Fibroblast of skin of right quadriceps (primary cell): ENCODE measurements at places on chromosomes 7 and 10.

GRCh38 chr10:43930777-43931176, 282.1 kb upstream of the ZNF32 start:
- DNase-seq: no peak

DNA sequence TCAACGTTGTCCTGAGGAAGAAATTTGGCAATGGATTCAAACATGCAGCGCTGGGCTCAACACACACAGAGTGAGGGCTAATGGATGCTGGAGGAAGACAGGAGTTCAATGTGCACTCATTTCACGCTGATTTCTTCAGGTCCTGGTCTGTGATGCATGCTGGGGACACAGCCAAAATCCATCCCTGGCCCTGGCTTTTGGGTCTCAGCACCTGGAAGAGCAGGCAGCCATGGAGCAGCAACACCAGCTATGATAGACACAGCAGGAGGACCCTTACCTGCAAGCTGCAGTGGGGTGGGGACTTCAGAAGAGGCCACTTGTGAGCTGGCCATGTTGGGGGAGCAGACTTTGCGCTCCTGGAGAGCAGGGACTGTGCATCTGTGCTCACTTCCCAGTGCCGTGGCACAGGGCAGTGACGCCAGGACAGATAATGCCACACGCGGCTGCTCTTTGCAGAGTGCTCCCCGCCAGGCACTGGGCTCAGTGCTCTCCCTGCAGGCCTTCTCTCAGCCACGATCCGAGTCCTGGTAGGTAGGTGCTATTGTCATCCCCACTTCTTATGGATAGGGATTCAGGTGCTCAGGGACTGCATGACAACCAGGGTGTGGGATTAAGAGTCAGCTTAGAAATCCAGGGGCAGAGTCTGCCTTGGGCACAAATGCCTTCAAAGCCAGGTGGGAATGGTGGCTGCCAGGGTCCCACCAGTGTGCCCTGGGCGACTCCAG, 138.8 kb upstream of the UNC5B start:
- no peak for DNase-seq

- DNase-seq: no peak
Observed at GRCh38 chr10:124997306-124997705, 55.4 kb downstream of the ZRANB1 start.

- no peak for DNase-seq
Observed at GRCh38 chr7:157292770-157293412, 43.9 kb upstream of the DNAJB6 start.

- no peak for DNase-seq
Observed at GRCh38 chr7:69625798-69626197, 27.5 kb downstream of the AUTS2 start.

GRCh38 chr10:609868-610545, 79.5 kb downstream of the DIP2C start:
- DNase-seq: no peak

DNA sequence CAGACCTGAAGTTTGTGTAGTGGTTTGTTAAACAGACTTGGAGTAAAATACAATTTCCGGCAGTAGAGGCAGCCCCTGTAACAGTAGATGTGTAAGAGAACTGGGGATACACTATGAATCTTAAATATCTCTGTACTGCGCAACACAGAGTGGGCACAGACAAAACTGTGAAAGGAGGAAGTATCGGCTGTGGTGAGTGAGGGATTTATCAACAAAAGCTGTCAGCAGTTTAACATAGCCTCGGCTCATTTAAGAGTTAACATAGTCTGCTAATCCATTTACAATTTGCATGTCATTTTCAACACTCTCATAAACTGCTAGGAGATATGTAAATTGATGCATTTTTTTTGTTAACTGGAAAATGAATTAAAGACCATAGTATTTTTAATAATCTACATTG, 225.2 kb downstream of the ZWINT start:
- DNase-seq: no peak

- peak; percentile 12 for DNase-seq
Observed at GRCh38 chr10:33489501-33490176, 155.2 kb upstream of the NRP1 start.

DNA sequence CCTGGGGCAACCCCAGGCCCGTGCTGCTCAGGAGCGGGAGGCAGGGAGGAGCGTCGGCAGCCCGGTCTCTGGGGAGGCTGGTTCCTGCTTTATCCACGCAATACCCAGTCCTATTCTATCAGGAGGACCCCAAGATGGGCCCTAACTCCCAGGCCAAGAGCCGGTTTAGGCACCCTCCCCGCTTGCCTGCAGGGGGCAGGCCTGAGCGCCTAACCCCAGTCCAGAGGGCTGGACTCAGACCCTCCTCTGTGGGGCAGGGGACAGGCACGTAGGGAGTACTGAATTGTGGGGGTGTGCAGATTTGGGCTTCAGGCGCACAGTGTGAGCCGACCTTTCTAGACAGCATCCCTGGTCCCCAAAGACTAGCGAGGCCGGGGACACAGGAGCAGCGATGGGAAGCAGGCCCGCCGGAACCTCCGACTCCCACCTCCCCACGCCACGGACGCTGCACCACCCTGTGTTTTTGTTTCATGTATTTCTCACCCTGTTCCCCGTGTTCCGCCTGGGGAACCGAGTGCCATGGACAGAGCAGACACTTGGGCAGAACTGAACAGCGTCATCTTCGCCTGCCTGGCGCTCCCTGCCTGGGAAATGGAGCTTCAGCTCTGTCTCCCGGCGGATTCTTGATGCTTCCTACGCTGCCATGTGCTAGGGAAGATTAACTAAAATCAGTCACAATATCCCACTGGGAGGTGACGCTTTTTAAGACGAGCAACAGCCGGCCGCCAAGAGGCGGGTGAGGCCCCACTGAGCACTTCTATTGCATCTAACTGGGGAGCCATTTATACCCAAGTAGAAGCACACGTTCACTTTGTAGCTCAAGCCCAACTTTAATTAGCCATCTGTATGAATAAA, 5.3 kb downstream of the NUDT1 start:
- no peak for DNase-seq

DNA sequence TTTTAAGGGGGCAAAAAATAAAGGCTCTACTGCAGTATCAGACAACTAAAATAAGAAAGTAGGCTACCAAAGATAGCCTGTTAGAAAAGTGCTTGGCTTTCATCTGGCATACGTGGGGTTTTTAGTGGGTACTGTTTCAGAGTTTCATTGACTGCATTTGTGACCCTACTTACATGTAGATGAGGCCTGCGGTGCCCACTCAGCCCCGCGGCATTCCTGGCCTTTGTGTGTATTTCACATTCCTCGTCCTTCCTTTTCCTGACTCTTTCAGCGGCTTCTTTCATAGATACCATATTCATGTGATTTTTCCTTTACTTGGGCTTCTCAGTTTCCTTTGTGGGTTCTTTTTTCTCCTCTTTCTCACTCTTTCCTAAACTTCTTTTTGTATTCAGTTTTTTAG, 50.7 kb downstream of the UBE3C start:
- DNase-seq: no peak

GRCh38 chr7:89002981-89003956, 207.7 kb upstream of the TEX47 start:
- no peak for DNase-seq

DNA sequence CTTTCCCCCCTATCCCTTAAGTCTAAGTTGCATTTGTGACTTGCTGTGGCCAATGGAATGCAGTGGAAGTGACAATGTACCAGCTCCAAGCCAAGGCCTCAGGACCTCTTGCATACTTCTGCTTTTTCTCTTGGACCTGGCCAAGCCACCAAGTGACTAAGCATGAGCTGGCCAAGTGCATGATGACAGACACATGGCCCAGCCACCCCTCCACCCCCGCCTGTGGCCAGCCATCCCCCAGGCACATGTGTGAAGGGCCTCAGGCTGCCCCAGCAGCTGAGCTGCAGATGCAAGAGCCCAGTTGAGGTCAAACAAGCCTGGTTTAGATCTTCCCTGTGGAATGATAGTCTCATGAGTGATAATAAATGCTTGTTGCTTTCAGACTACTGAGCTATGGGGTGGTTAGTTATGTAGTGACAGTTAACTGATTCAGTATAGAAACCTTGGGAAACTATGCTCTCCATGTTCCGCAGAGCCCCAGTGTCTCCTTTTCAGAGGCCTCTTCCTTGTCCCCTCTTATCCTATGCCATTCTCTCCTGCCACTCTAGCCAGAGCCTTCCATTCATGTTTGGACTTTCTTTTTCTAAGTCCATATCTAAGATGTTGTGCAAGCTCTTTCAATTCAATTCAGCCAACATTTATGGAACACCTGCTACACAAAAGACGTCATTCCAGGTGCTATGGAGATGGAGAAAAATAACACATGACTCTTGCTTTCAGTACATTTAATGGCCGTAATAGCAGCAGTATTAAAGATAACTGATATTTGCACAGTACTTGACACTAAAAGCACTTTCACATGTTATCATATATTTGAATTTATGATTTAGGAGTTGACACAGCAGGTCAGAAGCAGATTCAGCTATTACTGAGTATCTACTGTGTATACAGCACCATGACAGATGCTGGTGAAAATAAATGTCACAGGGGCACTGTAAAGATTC, 55.5 kb upstream of the LOXL4 start:
- peak; percentile 95 for DNase-seq

GRCh38 chr7:114689406-114689805, 232.5 kb upstream of the MDFIC start:
- DNase-seq: no peak

DNA sequence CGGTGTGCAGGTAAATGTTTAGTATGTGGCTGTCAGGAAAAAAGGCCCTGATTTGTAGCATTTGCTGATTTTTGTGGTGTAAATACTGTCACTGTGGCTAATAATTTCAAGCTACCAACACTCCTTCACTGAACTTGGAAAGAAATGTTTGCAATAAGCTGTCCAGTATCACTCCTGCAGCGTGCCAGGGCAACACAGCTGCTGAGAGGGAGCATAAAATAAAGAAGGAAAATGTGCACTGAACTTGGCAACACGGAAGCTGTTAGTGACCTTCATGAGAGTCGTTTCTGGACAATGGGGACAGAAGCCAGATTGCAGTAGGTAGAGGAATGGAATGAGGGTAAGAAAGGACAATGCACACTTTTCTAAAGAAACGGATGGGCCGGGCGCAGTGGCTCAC, 37.9 kb upstream of the FHIP2A start:
- no peak for DNase-seq

- DNase-seq: no peak
Observed at GRCh38 chr10:43220657-43221418, 46.0 kb downstream of the RASGEF1A start.

DNA sequence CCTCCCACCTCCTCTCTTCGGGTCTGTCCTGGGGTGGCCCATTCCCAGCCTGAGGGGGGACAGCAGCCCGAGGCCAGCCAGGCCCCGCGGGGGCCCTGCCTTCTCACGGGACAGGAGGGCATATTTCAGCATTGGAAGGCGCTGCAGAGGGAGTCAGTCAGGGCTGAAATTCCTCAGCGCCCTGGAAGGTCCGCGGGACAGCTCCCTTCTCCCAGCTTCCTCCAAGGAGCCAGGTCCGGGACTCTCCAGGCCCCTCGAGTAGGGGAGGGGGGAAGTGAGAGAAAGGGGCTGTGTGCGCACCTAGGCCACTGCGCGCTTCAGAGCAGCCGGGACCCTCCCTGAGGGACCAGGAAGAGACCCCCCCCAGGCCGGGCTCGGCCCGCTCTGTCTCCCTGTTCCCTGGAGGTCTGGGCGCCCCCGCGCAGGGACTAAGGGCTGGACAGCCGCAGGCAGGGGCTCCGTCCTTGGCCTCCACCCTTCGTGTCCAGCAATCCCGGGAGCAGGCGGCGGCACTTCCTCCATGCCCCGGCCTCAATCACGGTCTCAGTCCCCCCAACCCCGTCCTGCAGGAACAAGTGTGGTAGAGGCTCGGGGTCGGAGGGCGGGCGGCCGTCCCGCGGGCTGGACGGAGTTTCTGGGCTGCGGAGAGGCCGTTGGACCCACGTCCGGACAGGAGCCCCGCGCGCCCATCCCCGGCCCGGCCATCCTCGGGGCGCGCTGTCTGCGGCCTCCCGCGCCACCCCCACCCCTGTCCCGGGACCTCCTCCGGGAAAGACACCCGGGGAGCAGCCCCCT, 6.0 kb upstream of the ELFN1 start:
- no peak for DNase-seq

DNA sequence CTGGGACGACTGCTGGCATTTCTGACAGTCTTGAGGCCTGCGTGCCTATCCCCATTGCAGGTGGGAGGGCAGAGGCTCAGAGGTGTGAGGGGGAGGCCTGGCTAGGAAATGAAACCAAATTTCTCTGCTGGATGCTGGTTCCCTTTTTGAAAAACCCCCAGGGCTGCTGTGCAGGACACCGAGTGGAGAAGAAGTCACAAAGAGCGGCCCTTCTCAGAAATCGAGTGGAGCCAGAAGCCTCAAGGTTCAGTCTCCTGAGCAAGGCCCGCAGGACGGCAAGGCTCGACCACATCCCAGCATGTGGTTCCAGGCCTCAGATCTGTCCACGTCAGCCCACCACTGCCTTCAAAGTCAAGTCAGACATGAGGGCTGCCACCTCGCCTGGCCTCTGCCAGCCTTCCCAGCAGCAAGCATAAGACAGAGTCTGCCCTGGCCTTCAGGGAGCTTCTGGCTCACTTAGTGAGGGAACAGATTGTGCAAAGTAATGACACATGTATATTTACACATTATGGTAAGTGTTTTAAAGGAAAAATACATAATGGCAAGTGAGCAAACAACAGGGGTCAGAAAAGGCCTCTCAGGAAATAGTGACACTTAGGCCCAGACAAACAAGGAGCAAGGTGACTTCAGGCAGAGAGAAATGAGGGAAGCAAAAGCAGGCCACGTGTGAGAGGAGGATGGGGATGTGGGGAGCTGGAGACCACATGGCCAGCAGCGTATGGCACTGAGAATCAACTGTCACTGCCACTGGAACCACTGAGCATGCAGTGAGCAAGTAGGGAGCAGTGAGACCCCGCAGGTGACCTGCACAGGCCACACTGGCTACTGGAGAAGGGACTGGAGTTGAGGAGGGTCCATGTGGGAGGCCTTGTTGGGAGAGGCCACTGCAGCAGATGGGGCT, 86.7 kb downstream of the ARHGAP22 start:
- DNase-seq: no peak

DNA sequence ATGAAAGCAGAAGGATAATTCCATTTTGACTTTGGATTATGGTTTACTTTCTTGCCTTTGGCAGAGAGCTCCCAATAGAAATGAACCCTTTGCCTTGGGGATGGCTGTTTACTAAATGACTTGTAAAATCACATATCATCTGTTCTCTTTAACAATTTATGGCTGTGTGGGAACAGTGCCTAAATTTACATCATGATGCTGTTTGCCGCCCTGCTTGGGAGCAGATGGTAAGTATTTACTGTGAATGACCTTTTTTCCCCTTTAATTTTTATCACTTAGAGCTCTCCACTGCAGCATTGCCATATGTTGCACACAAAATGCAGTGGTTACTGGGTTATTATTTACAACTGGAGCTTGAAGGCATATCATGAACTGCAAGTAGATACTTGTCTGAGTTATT, 13.4 kb downstream of the HEPACAM2 start:
- no peak for DNase-seq

GRCh38 chr10:114391599-114391998, 12.7 kb downstream of the AFAP1L2 start:
- DNase-seq: no peak

DNA sequence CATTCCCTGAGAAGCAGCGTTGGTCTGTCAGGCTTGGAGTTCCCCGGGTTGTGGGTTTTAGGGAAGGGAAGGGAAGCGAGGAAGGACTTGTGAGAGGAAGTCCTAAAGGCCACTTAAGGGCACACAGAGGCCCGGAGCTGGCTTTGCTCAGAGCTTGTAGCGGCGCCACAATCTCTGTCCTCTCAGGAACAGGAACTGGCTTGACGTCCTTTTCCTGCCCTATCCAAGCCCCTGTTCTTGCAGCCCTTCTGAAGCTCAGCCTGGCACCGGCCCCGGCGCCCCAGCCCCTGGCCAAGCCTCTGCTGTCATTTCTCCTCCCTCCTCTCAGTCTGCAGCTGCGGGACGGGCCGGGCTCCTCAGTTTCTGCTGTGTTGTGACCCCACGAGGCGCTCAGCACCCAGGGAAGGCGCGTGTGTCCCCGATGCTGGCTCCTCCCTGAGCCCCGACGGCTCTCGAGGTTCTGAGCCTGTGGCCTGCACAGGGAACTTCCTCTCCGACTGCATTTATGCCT, at the start of gene GIMAP8:
GIMAP8 (plus strand) TSS at position 140 of the 511 bp plus-strand sequence. CDS start 16,069 bp downstream, outside the sequence.
- no peak for DNase-seq
